Upper lobe of right lung (tissue), 1 donor: ENCODE measurements at places on chromosomes 2 and 18. TPM values are rescaled to one million over a fixed set of nuclear protein-coding genes. Genes with fewer than 3 reads are reported as not detected.

Gene FLACC1
- 3.6 TPM for total RNA-seq

Gene CENPA
- 0.78 TPM for total RNA-seq

Gene POTEI
- not detected for total RNA-seq

GRCh38 chr18:74062037-74062436, 85.6 kb downstream of the FBXO15 start:
- H3K36me3 ChIP-seq, result no peaks in the 10 kb centered on the region
- no peak overlapping the region for H3K27ac ChIP-seq

- no peak overlapping the region for H3K27ac ChIP-seq
- DNase-seq, result no peak
- H3K4me1 ChIP-seq, result no peaks in the 10 kb centered on the region
- no peak overlapping the region for H3K4me3 ChIP-seq
Observed at GRCh38 chr2:146173934-146174333, 1654.0 kb upstream of the ZEB2 start.

GRCh38 chr2:64860936-64861335, 128.3 kb upstream of the SLC1A4 start:
- H3K4me1 ChIP-seq, result peaks cover 36% of the 10 kb centered on the region
- no peak for DNase-seq
- H3K27ac ChIP-seq, result peak overlapping the region; percentile 96
- no peak overlapping the region for H3K4me3 ChIP-seq
- no peaks in the 10 kb centered on the region for H3K27me3 ChIP-seq
- no peaks in the 10 kb centered on the region for H3K36me3 ChIP-seq

DNA sequence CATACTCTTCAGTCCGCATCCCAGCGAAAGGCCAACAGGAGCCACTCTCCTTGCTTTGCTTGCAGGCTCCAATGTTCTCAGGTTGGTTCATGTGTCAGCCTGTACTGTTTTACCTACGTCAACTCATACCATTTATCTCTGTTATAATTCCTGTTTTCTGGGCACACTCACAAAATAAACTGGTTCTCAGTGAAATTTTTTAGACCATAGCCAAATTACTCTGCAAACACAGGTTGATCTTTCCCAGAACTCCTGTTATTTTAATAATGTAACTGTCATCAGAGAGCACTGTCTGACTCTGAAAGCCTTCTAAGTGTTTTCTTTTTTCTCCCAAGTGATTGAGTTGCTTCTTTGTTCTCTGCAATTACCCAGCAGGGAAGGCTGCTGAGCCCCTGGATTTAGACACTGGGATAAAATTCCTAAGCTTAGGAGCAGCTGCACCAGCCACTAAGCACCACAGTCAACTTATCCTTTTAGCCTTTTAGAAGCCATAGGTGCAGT, 111.6 kb upstream of the PIEZO2 start:
- no peak overlapping the region for H3K4me3 ChIP-seq
- no peaks in the 10 kb centered on the region for H3K36me3 ChIP-seq
- DNase-seq, result no peak
- no peaks in the 10 kb centered on the region for H3K27me3 ChIP-seq
